ENCODE measurements at places on chromosomes 13 and 19.

GRCh38 chr13:76440568-76440967 lies 445.6 kb downstream of the KCTD12 start:
- DNase-seq: no peak

GRCh38 chr13:85588359-85588758 lies 210.9 kb downstream of the SLITRK6 start:
- DNase-seq: no peak

- DNase-seq: no peak
Observed at GRCh38 chr13:46382224-46382623, 4.8 kb downstream of the RUBCNL start.

DNA sequence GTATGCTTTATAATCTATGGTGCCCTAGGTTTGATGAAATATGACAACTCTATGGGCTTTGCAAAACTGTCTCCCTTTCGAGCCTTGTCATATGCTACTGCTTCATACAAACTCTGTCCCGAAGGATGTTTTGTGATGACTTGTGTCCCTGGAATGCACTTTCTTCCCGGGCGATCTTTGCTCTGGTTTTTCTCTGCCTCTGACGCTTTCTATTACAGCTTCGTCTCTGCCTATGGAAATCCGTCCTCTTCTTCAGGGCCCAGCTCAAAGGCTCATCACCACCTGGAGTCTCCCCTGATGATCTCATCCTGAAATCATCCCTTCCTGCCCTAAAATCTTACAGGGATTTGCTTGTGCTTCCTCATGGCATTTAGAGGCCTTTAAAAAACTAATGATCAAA lies 191.5 kb upstream of the KL start:
- DNase-seq: no peak

GRCh38 chr13:78958006-78958405 lies 299.1 kb upstream of the OBI1 start:
- no peak for DNase-seq

DNA sequence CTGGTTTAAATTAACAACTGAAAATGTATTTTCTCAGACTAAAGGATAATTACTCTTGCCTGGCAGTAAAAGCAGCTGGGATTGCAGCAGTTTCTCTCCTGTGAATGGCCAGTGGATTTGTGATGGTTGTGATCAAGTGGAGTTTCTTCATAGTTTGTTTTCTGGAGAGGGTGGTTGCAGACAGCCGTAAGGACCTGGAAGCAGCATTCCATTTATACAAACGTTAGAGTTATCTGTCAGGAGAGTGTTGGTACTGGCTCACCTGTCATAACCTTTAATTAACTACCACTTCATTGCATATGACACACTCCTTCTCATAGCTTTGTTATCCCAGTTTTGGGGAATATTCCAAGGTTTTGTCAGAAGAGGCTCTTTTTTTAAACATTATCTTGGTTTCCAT lies 258.4 kb upstream of the SLC10A2 start:
- DNase-seq: no peak

DNA sequence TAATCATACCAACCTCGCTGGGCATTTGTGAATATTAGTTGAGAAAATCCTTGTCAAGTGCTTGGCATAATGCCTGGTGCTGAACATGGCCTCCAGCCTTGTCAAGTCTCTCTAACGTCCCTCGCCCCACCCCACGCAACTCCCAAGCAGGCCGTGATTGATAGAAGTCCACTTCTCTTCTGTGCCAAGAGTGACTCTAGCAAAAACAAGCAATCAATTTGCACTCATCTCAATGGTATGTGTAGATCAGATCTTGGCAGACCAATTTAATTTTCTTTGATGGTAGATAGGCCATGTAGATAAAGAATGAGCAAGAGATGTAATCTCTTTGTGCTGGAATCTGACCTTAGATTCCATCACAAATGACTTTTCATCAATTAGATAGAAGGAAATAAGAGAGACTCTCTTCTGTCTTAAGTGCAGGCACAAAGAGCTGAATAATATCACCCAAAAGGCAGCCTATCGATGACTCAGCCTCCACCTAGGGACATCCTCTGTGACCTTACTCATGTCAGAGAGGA lies 31.0 kb upstream of the KATNAL1 start:
- DNase-seq: no peak

DNA sequence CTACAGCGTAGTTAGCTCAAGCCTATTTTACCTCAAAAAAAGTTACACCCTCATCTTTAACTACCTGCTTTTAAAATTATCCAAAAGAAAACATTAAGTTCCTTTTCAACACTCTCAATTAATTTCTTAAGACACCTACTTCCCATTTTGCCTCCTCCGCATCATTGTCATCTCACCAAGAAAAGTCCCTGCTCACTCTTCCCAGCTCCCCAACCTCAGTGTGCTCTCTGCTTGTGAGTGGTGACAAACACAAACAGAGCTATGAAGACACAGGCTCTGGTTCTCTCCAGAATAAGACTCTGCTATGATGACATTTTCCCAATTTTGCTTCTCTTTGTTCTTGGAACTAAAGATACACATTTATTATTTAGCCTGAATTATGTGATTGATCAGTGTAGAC lies 385.1 kb upstream of the HTR2A start:
- DNase-seq: no peak

GRCh38 chr13:112248862-112249592 lies 127.1 kb upstream of the SPACA7 start:
- DNase-seq: no peak

- no peak for DNase-seq
Observed at GRCh38 chr19:30386551-30387143, 14.5 kb downstream of the ZNF536 start.

DNA sequence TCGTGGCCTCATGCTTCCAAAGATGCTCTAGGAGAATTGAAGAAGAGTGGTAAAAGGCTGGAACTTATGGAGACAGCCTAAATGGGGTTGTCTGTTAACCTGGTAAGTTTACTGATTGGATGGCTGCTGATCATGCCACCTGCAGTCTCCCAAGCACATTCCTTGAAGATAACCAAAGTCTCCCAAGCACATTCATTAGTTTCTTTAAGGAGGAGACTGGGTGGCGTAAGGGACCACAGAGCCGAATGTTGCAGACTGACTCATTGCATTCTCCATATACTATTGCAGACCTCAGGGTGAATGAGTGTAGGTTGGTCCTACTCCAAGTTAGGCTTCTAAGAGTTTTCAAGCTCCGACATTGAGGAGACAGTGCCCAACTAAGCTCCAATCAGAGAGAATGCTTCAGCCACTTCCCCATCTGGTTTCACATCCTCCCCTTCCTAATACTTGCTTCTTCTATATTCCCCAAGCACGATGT lies at the start of gene IGFL3:
IGFL3 (minus strand) TSS at position 51 of the 478 bp plus-strand sequence; CDS start at position 12, 39 bp downstream.
- no peak for DNase-seq

- DNase-seq: no peak
Observed at GRCh38 chr19:17245535-17245984, at the start of gene NR2F6. Gene NR2F6, minus strand, starts transcription at chr19:17245919. Its CDS starts 699 bp downstream, at chr19:17245220.

GRCh38 chr13:35712907-35713761 lies 236.6 kb upstream of the MAB21L1 start:
- no peak for DNase-seq

DNA sequence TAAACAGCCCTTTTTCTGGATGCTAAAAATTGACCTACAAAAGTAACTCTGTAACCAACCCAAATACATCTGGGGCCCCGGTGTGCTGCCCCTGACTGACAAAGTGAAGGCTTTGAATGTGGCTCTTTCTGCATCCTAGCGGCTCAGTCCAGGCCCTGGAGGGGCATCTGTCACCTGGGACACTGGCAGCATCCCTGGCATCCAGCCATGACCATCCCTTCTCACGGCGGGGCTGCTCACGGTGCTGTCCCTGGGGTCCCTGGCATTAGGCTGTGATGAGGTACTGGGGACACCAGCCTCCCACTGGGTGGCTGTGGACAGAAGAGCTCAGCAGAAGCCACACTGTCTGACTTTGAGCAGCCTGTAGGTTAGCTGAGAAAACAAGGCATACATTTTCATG lies 34.3 kb downstream of the BICRA start:
- no peak for DNase-seq

DNA sequence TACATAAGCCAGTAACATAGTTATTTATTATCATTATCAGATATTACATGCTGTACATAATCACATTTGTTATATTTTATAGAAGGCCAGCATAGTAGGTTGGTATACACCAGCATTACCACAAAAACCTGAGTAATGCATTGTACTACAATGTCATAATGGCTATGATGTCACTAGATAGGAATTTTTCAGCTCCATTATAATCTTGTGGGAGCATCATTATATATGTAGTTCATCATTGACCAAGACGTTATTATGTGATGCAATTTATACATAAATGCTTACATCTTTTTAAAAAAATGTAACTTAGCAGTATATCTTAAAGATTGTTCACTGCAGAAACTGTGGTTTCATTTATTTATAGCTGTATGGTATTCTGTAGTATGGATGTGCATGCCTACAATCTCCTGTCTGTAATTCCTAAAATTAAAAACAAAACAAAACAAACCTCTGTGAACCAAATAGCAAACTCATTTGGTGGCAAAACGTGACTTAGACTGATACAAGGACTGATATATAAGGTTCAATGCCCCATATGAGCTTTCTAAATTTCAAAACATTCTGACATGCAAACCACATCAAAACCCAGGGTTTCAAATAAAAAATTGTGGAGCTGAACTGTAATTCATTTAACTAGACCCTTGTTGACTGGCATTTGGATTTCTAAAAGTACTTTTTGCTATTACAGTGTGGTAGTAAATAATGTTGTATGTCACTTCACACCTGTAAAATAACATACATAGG lies 250.9 kb downstream of the DLEU7 start:
- no peak for DNase-seq

DNA sequence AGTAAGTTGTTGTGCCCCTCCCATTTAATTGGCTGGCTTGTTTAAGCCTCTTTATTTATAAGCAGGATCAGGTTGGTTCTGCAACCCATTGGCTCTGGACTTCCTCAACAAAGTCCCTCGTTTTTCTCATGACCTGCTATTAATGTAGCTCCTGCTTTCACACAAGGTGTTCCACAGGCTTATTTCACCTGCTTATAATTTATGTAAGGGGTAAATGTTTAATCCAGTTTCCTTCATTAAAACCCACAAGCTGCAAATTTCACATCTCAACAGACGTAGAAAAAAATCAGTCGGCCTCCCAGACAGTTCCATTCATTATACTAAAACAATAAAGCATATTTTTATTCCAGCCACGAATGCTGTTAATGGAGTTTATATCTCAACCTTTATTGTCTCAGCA lies 86.1 kb downstream of the TBC1D4 start:
- DNase-seq: no peak

DNA sequence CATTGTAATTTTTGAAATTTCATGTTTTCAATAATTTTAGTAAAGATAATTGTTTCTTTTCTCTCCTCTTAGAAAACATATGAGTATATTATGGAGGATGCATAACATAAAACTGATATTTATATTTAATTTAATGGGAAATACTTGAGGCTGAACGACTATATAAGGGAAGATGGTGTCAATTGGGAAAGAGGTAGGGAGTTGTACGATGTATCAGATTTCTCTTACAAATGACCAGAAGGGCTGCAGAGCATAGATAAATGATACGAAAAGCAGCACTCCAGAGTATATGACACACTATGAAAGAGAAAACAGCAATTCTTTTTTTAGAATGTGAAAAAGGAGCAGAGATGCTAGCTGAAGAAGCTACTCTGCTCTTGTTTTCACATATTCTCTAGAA lies 1308.0 kb upstream of the MIR17HG start:
- DNase-seq: no peak

GRCh38 chr13:77829963-77830362 lies 88.7 kb downstream of the EDNRB start:
- no peak for DNase-seq

GRCh38 chr13:19382111-19382510 lies 179.2 kb downstream of the TPTE2 start:
- no peak for DNase-seq

DNA sequence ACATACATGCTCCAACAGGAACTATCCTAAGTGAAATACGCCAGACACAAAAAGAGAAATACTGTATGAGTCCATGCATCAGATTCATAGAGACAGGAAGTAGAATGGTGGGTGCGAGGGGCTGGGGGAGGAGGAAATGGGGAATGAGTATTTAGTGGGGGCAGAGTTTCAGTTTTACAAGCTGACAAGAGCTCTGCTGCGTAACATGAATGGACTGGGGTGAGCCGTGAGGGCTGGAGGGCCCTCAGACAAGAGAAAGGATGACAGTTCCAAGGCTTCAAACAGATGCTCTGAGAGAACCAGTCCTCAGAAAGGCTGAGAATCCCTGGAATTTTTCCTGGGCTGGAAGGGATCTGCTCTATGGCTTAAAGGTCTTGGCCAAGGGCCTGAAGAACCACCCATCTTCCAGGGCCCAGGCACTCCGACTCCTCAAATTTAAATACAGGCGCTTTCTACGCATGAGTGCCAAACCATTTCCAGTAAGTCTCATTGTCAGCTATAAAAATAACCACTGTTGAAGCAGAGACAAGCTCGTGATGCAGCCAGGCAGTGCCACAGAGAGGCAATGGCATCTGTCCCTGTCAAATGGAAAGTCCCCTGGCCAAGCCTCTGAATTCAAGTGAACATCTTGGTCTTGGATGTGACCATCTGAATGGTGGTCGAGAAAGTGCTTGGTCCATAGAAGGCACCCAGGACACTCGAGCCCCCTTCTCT lies 17.5 kb downstream of the KLF2 start:
- DNase-seq: no peak

DNA sequence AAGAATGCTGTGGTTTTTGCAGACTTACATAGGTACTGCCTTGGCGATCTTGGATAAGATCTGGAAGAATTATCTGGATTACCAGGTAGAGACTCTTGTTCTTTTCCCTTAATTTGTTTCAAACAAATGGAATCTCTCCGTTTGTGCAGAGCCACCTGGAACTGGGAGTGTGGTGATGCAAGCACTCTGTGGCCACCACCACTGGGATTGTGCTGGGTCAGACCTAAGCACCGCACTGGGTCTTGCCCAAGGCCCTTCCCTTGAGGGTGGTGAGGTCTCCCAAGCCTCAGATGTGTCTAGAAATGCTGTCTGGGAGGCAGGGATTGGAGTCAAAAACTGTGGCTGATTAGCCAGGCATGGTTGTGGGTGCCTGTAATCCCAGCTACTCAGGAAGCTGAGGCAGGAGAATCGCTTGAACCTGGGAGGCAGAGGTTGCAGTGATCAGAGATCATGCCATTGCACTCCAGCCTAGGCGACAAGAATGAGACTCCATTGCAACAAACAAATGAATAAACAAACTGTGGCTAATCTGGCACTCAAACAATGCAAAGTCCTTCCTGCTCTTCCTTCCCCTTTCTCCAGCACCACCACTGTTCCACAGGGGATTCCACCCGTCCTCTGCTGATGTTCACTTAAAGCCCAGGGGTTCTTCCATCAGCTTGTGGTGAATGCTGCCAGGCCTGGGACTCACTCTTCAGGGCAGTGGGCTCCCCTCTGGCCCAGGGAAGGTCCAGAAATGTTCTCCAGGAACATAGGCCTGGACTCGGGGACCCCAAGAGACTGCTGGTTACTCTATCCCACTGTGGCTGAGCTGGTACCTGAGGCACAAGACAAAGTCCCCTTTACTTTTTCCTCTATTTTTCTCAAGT lies 10.8 kb upstream of the CEACAM1 start:
- no peak for DNase-seq

- DNase-seq: no peak
Observed at GRCh38 chr19:38059897-38060296, 152.9 kb downstream of the SIPA1L3 start.

DNA sequence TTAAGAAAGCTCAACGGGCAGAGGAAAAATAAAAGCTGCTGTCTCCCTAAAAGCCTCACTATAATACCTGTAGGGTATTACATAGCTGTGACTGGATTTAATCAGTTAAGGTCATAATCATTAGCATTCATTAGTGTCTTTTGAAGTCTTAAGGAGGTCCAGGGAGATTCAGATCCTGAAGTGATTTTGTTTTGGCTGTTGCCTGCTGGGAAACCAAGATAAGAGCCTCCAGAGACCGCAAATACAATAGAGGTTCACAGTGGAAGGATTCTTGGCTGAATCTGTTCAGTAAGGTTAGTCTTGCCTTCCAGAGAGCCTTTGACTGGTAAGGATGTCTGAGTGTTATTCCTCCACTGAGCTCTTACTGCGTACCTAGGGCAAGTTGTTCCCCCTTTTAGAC lies 54.0 kb upstream of the TNFRSF19 start:
- no peak for DNase-seq

Data from stimulated activated CD8-positive, alpha-beta memory T cell treated with anti-CD3 and anti-CD28 coated beads, Interleukin-2, amount 100 ng/mL, for 48 hours (primary cell).